Esophagus squamous epithelium (tissue), 5 donors: ENCODE measurements at places on chromosomes 4 and X.

DNA sequence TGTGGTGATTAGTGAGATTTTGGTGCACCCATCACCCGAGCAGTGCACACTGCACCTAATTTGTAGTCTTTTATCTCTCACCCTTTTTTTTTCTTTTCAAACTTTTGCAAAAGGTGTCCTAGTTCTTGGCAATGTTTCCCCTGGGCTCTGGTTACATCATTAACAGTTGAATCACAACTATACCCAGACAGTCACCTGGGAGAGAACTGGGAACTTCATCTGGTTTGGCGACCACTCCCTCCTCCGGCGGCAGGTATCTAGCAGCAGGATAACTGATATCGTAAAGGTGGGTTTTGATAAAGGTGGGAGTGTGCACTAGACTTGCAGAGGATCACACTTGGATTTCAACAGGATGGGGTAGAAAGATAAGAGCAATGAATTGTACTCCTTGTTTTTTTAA, 140.5 kb downstream of the CHIC2 start:
- DNase-seq: no peak

GRCh38 chr4:15926486-15926885, 12.1 kb downstream of the FGFBP1 start:
- no peak for DNase-seq

- no peak for DNase-seq
These were observed 82.2 kb downstream of the PSAPL1 start for GRCh38 chr4:7352486-7352885.

GRCh38 chr4:165293061-165293460, 34.4 kb upstream of the MSMO1 start:
- no peak for DNase-seq

GRCh38 chr4:67884701-67885100, 899 bp upstream of the TMPRSS11D start:
- DNase-seq: no peak

DNA sequence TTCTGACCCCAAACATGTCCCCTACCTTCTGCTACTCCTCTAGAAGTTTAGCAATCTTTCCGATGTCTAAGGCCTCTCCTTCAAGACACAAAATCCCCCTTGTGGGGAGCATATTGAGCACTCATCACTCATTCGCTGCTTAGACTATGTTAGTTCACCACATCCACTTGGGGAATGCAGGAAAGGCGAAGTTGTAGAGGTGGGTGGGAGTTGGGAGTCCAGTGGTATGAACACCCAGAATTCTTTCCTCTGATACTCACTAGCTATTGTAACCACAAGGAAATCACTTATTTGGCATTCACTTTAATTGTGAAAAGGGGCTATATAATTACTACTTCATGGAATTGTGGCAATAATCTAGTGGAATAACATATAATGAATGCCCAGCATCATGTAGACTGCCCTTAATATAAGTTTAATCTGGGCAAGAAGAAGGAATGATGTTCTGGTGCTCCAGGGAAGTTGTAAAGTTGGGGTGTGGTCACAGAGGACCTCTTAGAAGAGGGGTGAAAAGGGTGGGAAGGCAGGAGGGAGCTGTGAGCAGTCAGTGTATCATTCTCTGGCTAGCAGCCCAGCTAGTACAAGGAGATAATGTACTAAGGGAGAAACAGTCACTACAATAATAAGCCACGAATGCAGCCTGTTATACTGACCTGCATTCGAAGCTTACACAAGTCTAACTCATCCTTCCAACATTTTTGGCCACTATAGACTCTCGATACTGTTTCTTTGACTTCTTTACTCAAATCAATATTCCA, 468.2 kb upstream of the DIPK2B start:
- no peak for DNase-seq

- DNase-seq: no peak
These were observed 59.1 kb downstream of the MRPL1 start for GRCh38 chr4:77921701-77922100.

DNA sequence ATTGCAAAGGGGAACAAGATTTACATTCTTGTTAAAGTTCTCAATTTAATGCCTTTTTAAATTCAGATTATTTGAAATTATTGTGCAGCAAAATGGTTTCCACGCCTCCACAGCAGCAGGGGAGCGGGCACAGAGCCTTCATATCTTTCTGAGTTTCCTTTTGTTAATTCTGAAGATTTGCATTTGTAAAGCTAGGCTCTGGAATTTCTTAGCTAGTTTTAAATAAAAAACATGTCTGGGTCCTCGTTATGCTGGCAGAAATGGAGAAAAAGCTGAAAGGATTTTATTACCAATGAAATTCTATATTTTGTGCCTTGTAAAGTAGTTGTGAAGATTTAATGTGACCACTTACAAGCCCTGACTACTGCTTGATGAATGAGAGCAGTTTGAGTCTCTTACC, 40.8 kb upstream of the MAGED1 start:
- DNase-seq: no peak

DNA sequence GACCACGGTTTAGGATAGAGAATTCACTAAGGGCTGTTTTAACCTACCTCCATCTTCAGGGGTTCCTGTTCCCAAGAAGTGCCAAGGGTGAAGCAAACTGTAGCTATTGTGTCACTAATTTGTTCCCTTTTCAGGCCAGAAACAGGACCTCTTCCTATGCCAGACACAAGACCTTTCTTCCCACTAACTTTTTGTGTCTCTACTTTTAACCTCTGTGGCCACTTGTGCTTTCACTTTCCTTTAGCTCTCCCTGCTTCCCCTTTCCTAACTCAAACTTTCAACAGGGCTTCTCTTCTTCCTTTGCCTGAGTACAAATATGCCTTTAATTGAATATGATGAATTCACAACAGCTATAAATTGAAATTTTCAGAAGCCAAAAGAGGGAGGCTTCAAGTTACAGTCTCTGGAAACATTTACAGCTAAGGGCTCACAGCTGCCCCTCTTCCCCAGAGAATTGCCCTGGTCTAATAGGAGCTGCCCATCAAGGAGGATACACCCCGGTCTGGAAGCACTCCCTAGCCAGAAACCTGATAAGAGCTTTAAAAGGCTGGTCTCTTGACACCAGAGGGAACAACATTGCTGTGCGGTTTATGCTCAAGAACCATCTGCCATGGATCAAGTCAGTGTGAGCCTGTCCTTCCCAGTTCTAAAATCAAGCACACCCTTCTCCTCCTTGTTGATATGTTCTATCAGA, 61.7 kb upstream of the PLS3 start:
- DNase-seq: no peak

DNA sequence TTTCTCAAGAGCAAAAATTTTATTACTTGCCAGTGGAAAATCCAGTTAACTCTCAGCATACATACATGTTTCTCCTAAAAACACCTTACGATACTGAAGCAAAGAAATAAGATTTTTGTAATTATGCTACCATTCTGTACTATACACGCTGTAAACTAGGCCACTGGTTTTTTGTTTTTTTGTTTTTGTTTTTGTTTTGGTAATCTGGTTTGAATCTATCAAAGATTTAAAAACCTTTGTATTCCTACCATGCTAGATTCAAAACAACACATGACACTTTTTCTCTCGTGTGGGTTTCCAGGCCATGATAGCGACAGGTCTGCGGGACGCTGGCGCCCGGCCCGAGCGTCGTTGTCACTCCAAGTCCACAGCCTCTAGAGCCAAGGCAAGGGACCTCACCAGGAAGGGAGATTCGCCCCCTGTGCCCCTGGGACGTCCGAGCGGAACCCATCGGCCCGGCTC, 723 bp downstream of the TMEM192 start:
- no peak for DNase-seq
